ENCODE measurements at places on chromosomes 7 and 10. TPM values are rescaled to one million over a fixed set of nuclear protein-coding genes. Genes with fewer than 3 reads are reported as not detected.

TRIM50 gene
- total RNA-seq, result not detected

CTTNBP2 gene
- total RNA-seq, result 4.5 TPM

CHRM2 gene
- 9.4 TPM for total RNA-seq

TMEM225B gene
- 0.68 TPM for total RNA-seq

DNA sequence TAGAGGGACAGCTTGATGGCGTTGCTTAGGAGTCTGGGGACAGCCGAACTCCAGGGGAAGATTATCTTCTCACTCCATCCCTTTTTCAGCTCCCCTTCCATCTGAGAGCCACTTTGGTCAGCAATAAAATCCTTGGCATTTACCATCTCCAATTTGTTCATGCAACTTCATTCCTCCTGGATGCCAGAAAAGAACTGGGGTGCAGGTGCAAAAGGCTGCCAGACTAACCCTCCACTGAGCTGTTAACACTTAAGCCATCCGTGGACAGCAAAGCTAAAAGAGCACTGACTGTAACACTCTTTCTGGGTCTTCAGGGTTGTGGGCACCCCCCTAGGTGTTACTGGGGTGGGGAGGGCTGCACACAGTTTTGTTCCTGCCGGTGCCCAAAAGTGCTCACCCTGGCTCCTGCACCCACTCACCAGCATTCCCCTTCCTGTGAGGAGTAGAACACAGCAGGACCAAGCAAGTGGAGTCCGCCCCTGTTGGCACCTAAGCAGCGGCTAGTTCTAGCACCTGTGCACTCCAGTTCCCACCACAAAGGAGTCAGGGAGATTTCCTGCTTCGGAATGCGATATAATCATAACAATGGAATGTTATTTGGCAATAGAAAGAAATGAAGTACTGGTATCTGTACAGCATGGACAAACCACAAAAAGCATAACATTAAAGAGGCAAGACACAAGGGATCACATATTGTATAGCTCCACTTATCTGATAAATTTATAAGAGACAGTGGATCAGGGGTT lies 95.1 kb downstream of the NPY start:
- no peak for DNase-seq
- H3K4me1 ChIP-seq, result no peaks in the 10 kb centered on the region
- no peak overlapping the region for H3K4me3 ChIP-seq

DNA sequence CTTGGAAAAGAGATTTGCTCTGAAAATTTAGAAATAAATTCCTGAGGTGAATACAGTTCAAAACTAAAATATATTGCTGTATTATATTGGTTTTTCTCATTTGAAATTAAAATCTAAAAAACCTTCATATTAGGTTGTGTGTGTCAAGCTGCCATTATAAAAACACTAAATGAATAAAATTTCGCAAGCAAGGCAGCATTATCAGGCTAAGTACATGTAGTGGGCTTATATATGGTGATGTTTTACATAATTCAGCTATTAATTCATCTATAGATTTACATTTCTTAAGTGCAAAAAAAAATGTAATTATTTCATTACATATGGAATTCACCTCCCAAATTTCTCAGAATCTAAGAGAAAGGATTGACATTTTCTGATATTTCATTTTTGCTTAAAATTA lies 5.3 kb downstream of the MEOX2 start:
- H3K4me1 ChIP-seq, result peaks cover 10% of the 10 kb centered on the region
- H3K27ac ChIP-seq, result no peak overlapping the region
- H3K27me3 ChIP-seq, result peaks cover 47% of the 10 kb centered on the region

DNA sequence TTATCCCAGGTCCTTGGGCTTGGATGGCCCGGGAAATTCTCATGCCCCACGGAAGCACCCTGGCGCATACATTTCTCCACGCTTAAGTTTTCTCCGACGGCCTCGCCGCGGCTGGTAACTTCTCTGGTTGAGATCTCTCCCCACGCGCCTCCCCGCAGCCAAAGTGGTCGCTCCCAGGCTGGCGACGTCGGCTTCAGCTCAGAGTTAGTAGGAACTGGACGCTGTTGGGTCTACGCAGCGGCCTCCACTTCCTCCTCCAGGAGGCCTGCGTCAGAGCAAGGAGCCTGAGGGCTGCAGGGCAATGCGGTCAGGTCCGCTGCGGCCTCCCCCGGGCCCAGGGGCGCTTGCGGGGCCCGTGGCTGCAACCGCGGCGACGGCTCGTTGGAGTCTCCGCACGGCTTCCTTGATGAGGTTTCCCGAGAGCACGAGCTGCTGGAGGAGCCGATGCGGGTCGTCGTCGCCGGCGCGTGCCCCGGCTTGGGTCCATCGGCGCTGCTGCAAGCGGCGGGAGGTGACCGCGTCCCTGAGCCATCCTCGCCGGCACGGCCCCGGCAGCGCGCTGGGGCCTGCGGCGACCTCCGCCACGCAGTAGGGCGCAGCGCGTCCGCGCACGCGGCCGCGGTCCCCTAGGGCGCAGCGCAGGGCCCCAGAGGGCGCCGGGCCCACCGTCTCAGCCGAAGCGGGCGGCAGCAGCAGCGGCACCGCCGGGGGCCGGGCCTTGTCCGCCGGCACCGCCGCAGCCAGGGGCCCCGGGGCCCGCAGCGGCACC lies 744 bp downstream of the FRAT2 start:
- no peaks in the 10 kb centered on the region for H3K27me3 ChIP-seq
- peaks cover 67% of the 10 kb centered on the region for H3K4me1 ChIP-seq
- no peaks in the 10 kb centered on the region for H3K36me3 ChIP-seq
- H3K4me3 ChIP-seq, result peak overlapping the region; percentile 86
- DNase-seq, result peak; percentile 61
- peak overlapping the region; percentile 99 for H3K27ac ChIP-seq

GRCh38 chr10:132793871-132794849 lies 8.2 kb upstream of the NKX6-2 start:
- no peak overlapping the region for H3K27ac ChIP-seq
- no peak overlapping the region for H3K4me3 ChIP-seq
- H3K36me3 ChIP-seq, result no peaks in the 10 kb centered on the region
- H3K27me3 ChIP-seq, result peaks cover 36% of the 10 kb centered on the region
- H3K4me1 ChIP-seq, result no peaks in the 10 kb centered on the region

GRCh38 chr10:108862676-108863350 lies 1060.5 kb downstream of the XPNPEP1 start:
- no peaks in the 10 kb centered on the region for H3K4me1 ChIP-seq
- H3K4me3 ChIP-seq, result no peak overlapping the region
- H3K27ac ChIP-seq, result no peak overlapping the region
- no peaks in the 10 kb centered on the region for H3K27me3 ChIP-seq
- DNase-seq, result no peak

PDIA4 gene
- 73.2 TPM for total RNA-seq

DNA sequence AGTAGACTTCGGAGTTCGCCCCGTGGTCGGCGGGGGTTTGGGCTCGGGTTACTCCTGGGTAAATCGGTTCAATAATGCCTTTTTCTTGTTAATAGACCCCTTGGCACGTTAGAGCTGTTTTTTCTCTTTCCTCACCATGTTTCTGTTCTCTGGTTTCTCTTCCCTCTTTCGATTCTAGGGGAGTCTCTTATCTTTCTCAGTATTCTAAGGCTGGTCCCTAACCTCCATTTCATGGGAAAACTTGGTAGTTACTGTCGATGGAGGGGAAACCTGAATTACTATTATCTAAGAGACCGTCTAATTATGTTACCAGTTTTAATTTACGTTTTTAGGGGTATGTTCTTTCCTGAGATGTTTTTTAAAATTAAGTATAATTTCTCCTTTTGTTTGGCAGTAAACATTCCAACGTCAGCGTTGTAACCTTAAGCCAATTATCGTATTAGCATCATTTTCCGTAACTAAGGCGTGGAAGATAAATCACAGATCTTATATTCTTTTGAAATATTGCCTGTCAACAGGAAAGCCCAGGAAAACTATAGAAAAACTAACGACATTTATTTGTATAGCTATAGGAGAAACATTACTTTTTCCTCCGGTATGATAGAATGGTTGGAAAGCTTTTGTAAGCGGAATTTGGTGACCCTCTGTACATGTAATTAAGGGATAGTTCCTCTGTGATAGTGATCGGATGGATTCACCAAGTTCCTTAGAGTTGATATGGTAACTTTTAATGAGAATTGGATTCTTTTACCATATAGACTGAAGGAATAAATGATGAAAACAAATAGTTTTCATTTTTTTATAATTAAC lies 847 bp downstream of the BTAF1 start:
- H3K27me3 ChIP-seq, result peaks cover 3% of the 10 kb centered on the region
- no peaks in the 10 kb centered on the region for H3K36me3 ChIP-seq
- peaks cover 23% of the 10 kb centered on the region for H3K4me1 ChIP-seq
- H3K27ac ChIP-seq, result peak overlapping the region; percentile 95
- DNase-seq, result no peak

RELN gene
- not detected for total RNA-seq

OR2A5 gene
- total RNA-seq, result not detected

ABCB1 gene
- total RNA-seq, result 109 TPM

GRCh38 chr10:90916392-90917237 lies 4.3 kb downstream of the ANKRD1 start:
- H3K27me3 ChIP-seq, result peaks cover 4% of the 10 kb centered on the region
- no peak overlapping the region for H3K27ac ChIP-seq
- DNase-seq, result no peak
- H3K36me3 ChIP-seq, result no peaks in the 10 kb centered on the region

GRCh38 chr7:50304911-50305582 lies 531 bp downstream of the IKZF1 start:
- H3K4me3 ChIP-seq, result peak overlapping the region; percentile 36
- H3K4me1 ChIP-seq, result peaks cover 2% of the 10 kb centered on the region
- H3K36me3 ChIP-seq, result no peaks in the 10 kb centered on the region
- peaks cover 49% of the 10 kb centered on the region for H3K27me3 ChIP-seq

GRCh38 chr10:85611093-85611740 lies 755.4 kb downstream of the GRID1 start:
- H3K4me3 ChIP-seq, result no peak overlapping the region
- no peaks in the 10 kb centered on the region for H3K4me1 ChIP-seq
- no peaks in the 10 kb centered on the region for H3K27me3 ChIP-seq
- no peak for DNase-seq

- H3K4me1 ChIP-seq, result no peaks in the 10 kb centered on the region
- no peak overlapping the region for H3K4me3 ChIP-seq
- DNase-seq, result no peak
- H3K36me3 ChIP-seq, result no peaks in the 10 kb centered on the region
- no peak overlapping the region for H3K27ac ChIP-seq
Measured at GRCh38 chr7:90668992-90669391, 72.9 kb downstream of the CDK14 start.

- H3K27me3 ChIP-seq, result no peaks in the 10 kb centered on the region
- H3K27ac ChIP-seq, result no peak overlapping the region
- no peaks in the 10 kb centered on the region for H3K36me3 ChIP-seq
Measured at GRCh38 chr10:47111329-47111862, 188.6 kb upstream of the GDF10 start.

GRCh38 chr7:24213311-24213710 lies 70.7 kb upstream of the NPY start:
- H3K27ac ChIP-seq, result no peak overlapping the region
- H3K36me3 ChIP-seq, result no peaks in the 10 kb centered on the region
- no peak overlapping the region for H3K4me3 ChIP-seq
- no peaks in the 10 kb centered on the region for H3K27me3 ChIP-seq

MRPS24 gene
- 110 TPM for total RNA-seq

DNA sequence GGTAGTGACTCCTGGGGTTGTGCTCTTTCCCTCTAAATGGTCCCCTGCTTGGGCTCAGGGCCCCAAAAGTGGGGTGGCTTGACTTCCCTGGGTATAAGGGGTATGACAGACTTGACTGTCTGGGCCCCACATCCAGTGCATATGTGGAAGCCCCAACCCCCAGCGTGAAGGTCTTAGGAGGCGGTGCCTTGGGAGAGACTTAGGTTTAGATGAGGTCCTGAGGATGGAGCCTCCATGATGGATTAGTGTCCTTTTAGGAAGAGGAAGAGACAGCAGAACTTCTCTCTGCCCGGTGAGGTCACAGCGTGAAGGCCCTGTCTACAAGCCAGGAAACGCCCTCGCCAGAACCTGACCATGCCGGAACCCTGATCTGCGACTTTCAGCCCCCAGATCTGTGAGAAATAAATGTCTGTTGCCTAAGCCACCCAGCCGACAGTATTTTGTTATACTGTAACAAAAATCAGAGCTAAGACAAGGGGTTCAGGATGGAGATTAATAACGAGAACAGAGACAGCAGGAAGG lies 23.8 kb downstream of the PODXL start:
- no peaks in the 10 kb centered on the region for H3K36me3 ChIP-seq
- DNase-seq, result no peak
- H3K4me1 ChIP-seq, result no peaks in the 10 kb centered on the region
- no peak overlapping the region for H3K27ac ChIP-seq
- no peak overlapping the region for H3K4me3 ChIP-seq
- H3K27me3 ChIP-seq, result peaks cover 6% of the 10 kb centered on the region

- H3K36me3 ChIP-seq, result no peaks in the 10 kb centered on the region
- no peaks in the 10 kb centered on the region for H3K4me1 ChIP-seq
- H3K4me3 ChIP-seq, result no peak overlapping the region
- H3K27ac ChIP-seq, result no peak overlapping the region
- DNase-seq, result no peak
Measured at GRCh38 chr7:29878081-29878688, 71.9 kb downstream of the WIPF3 start.

DNA sequence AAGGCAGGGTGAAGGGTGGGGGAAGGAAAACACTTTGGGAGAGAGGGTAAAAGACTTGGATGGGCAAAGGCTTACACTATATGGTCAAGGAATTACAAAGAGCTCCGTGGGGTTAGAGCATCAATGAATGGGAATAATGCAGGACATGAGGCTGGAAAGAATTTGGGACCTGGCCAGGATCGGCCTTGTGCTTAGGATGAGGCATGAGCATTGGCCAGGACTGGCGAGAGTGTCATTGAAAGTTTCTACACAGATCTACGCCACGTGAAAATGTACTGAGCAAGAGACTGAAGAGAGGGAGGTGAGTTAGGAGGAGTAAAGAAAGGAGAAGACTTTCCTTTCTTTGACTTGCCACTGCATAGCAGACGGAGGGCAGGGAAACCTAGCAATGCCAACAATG lies 142.8 kb downstream of the PTEN start:
- DNase-seq, result no peak
- no peak overlapping the region for H3K27ac ChIP-seq
- no peaks in the 10 kb centered on the region for H3K36me3 ChIP-seq
- H3K4me3 ChIP-seq, result no peak overlapping the region

LANCL2 gene
- 6.4 TPM for total RNA-seq

DNA sequence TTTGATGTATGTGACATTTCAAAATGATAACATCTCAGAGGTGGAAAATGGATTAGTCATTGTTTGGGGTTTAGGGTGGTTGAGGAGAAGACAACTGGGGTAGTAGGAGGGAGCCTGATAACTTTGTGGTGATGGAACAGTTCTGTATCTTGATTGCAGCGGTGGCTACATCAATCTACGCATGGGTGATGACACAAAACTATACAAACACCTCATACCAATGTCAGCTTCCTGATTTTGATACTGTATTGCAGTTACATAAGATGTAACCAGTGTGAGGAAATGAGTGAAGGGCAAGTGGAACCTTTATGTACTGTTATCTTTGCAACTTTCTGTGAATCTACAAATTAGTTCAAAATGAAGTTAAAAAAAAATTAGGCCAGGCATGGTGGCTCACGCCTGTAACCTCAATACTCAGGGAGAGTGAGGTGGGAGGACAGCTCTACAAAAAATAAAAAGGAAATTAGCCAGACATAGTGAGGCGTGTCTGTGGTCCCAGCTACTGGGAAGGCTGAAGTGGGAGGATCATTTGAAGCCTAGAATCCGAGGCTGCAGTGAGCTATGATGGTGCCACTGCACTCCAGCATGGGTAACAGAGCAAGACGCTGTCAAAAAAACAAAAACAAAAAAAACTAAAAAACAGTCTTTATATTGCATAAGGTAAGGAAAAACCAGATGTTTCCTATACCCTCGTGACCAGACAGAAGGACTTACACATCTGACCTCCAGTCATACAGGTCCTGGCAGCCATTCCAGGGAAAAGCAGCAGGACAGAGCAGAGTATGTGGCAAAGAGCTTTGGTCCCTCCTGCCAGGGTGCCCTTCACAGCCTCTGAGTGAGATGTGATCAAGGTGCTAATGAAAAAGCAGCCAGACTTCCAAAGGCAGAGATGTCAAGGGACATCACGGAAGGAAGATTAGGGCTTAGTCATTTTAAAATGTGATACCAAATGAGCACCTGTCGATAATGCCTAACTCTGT lies 50.8 kb downstream of the CYTH3 start:
- H3K27ac ChIP-seq, result no peak overlapping the region
- no peak for DNase-seq
- H3K4me3 ChIP-seq, result no peak overlapping the region
- no peaks in the 10 kb centered on the region for H3K27me3 ChIP-seq

Measured in transverse colon (tissue), 4 donors.